ENCODE measurements at places on chromosomes 5 and 9. TPM values are rescaled to one million over a fixed set of nuclear protein-coding genes. Genes with fewer than 3 reads are reported as not detected.

The CARD9 gene
- total RNA-seq: 1.5 TPM

The FGF10 gene
- total RNA-seq: not detected

The EPB41L4B gene
- 0.44 TPM for total RNA-seq

The HAND1 gene
- total RNA-seq: not detected

The SLC25A48 gene
- not detected for total RNA-seq

The MYMK gene
- total RNA-seq: not detected

The PTGES gene
- total RNA-seq: not detected

The SPATA31D4 gene
- not detected for total RNA-seq

The ZNF454 gene
- total RNA-seq: not detected

The SLC6A7 gene
- not detected for total RNA-seq

The LCN1 gene
- total RNA-seq: not detected

The SLF1 gene
- 14.0 TPM for total RNA-seq

The IFNA21 gene
- not detected for total RNA-seq

The PCDHB16 gene
- total RNA-seq: not detected

The PCDHA12 gene
- not detected for total RNA-seq

The TMEM167A gene
- 96.6 TPM for total RNA-seq

The ARAP3 gene
- 6.9 TPM for total RNA-seq

The FNIP1 gene
- total RNA-seq: 16.0 TPM

The ADAMTS12 gene
- not detected for total RNA-seq

The CHSY3 gene
- not detected for total RNA-seq

The MLANA gene
- not detected for total RNA-seq

The FGD3 gene
- 56.5 TPM for total RNA-seq

The TAF11L10 gene
- total RNA-seq: not detected

The SHROOM1 gene
- total RNA-seq: 1.6 TPM

The GAS1 gene
- 0.42 TPM for total RNA-seq

The ZFR gene
- 83.4 TPM for total RNA-seq

The MAMDC2 gene
- not detected for total RNA-seq

The FOXD4 gene
- 0.22 TPM for total RNA-seq

The POU5F2 gene
- 0.49 TPM for total RNA-seq

The OLFML2A gene
- total RNA-seq: not detected

The SEMA4D gene
- 243 TPM for total RNA-seq

The PDE6A gene
- total RNA-seq: not detected

The NAIP gene
- total RNA-seq: 2.5 TPM

The GRXCR2 gene
- not detected for total RNA-seq

The PNPLA7 gene
- 2.4 TPM for total RNA-seq

The WDR38 gene
- not detected for total RNA-seq

The CDC20B gene
- not detected for total RNA-seq

The TAS2R1 gene
- total RNA-seq: not detected

The SLC2A8 gene
- total RNA-seq: 7.7 TPM

The C9orf43 gene
- total RNA-seq: 0.90 TPM

The ADCY2 gene
- total RNA-seq: not detected

The TYRP1 gene
- total RNA-seq: not detected

The PCDHB4 gene
- not detected for total RNA-seq

The WNK2 gene
- total RNA-seq: 0.55 TPM

The SPINK4 gene
- total RNA-seq: not detected

Data from CD8-positive, alpha-beta memory T cell (primary cell).